ENCODE measurements at places on chromosomes 7 and 10. TPM values are rescaled to one million over a fixed set of nuclear protein-coding genes. Genes with fewer than 3 reads are reported as not detected.

DNA sequence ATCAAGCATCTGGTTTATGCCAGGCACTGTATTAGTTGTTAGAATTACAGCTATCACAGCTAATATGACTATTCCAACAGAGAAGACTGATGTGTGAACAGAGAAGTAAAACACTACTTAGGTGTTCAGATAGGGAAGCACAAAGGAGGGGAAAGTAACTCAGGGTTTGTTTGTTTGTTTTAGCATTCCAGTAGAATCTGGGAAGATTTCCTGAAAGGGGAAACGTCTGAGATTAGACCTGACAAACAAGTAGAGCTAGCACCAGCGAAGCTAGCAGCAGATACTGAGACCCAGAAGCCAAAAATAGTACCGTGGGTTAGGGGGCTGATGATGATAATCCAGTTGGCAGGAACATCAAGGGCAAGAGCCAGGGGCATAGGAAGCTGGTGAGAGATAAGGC lies 28.8 kb upstream of the KLHL7 start:
- DNase-seq = no peak

- no peak for DNase-seq
These were observed 9.9 kb downstream of the NRG3 start for GRCh38 chr10:81884856-81885255.

GRCh38 chr10:33126742-33127141 lies 168.7 kb upstream of the ITGB1 start:
- DNase-seq = no peak

- no peak for DNase-seq
These were observed 166.9 kb upstream of the BMPER start for GRCh38 chr7:33738260-33738935.

The CRHR2 gene
- not detected for total RNA-seq

GRCh38 chr7:67429735-67430134 lies 433.1 kb downstream of the TYW1 start:
- no peak for DNase-seq

All from NCI-H460 (cell line).